Suppressor macrophage treated with lipopolysaccharide for 1 hour (primary cell): ENCODE measurements at places on chromosomes 2 and 18.
A peak's percentile ranks its signal among the peaks of the same experiment; 100 is the strongest.

- DNase-seq, result no peak
Measured at GRCh38 chr2:104163611-104164130, 690.2 kb upstream of the POU3F3 start.

DNA sequence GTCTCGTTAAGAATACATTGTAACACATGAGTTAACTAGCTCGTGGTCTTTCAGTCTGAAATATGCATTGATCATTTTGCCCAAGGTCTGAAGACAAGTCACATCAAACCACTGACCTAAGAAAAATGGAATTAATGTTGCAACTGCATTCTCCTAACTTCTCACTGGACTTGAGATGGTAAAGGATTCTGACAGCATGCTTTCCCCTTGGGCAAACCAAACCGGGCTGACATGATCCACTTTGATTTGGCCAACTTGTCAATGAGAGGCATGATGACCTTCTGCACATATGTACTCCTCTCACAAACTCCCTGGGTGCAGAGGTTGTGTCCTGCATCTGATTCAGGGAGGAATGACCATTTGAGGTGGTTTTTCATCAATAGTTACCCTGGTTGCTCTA, 1982.5 kb upstream of the PIK3C3 start:
- no peak for DNase-seq

DNA sequence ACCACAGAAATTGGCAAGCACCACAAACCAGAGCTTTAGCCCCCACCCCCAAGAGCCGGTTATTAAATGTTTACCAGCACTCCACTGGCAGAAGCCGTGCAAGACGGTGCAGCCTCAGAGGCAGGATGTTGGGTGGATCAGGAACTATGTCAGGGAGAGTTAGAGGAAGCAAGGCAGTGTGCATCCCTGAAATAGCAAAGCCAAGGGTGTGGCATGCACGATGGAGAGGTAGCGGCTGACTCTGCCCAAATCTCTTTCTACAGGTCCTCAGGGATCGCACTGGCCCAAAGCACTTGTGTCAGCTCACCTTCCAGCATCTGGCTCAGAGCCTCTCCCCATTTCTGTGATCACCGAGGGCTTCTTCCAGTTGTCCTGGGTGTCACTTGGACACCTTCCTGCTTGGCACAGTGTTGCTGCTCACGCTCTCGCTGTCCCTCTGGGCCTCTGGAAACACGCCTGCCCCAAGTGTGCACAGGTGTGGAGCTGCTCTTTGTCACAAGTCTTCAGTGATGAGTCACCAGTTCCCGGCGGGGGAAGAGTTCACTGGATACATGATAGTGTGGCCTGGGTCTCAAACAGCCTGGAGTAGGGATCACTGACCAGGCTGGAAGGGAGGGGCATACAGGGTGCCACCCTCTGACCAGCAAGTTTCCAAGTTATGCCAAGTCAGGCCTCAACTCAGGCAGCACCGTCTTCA, 17.3 kb upstream of the B3GNT7 start:
- DNase-seq, result no peak

DNA sequence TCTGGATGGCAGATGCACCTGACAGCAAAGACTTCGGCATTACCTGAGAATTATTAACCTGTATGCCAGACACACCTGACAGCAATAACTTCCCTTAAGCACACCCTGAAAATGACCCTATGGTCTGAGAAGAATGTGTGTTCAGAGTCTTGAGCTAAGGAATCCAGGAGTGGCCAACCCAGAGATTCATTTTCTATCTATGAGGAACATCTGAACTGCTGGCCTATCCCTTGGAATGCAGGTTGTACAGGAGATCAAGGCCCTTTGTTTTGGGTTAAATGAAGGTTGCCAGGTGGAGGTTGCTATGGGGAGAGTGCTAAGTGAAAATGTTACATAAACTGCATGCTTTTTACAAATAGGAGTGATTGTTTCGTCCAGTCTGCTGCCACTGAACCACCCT, 200.9 kb upstream of the MEIS1 start:
- DNase-seq, result no peak

GRCh38 chr18:52907543-52908308, 567.7 kb downstream of the DCC start:
- no peak for DNase-seq

DNA sequence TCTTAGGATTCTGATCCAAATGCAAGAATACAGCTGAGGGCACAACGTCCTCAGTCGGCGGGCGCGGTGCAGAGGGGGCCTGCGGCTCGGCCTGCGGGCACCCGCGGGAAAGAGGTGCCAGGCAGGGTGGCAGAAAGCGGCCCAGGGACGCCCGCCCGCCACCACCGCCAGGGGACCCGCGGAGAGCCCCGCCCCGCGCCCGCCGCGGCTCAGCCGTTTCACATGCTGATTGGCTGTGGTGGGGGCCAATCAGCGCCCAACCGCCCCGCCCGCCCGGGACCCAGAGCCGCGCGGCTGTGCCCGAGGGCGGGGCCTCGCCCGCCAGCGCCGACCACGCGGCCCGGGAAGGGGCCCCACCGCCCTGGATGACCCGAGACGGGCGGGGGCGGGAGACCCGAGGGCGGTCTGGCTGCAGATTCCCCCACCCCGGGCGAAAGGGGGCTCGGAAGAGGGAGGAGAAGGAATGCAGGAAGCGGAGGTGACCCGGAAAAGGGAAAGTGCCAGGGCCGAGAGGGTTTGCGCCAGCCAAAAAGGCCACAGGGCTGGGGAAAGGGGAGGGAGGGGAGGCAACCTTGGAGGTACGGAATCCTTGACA, 8.0 kb downstream of the IRS1 start:
- DNase-seq, result peak; percentile 98
